Neural progenitor cell (in vitro differentiated cells): ENCODE measurements at places on chromosomes 3 and 15. TPM values are rescaled to one million over a fixed set of nuclear protein-coding genes. Genes with fewer than 3 reads are reported as not detected.
A peak's percentile ranks its signal among the peaks of the same experiment; 100 is the strongest.

- no peak for DNase-seq
Measured at GRCh38 chr15:36925653-36926426, 174.5 kb downstream of the MEIS2 start.

GRCh38 chr3:131091768-131092167, 65.1 kb downstream of the NEK11 start:
- DNase-seq, result peak; percentile 29

GRCh38 chr3:125381314-125381713, 6.2 kb upstream of the ZNF148 start:
- no peak for DNase-seq

The CX3CR1 gene
- 0.06 TPM in 1 of 2 replicates, not detected in the other for total RNA-seq

- DNase-seq, result no peak
Measured at GRCh38 chr15:101097111-101097510, 154.7 kb downstream of the CHSY1 start.

DNA sequence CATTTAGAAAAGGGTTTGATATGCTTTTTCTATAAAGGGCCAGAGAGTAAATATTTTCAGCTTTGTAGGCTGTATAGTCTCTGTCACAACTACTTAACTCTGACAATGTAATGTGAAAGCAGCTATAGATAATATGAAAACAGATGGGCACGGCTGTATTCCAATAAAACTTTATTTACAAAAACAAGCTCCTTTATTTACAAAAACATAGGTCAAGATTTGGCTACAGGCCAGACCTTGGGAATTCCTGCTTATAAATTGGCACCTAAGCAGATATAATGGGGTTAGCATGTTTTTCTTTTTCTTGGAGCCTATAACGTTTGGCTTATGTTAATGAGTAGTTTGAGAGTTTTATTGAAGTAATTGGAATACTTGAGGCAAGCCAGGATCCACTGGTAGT, 119.4 kb upstream of the CGNL1 start:
- no peak for DNase-seq

The LEKR1 gene
- 0.56 and 1.9 TPM in 2 replicates for total RNA-seq

The DOCK3 gene
- 10.7 and 11.1 TPM in 2 replicates for total RNA-seq

DNA sequence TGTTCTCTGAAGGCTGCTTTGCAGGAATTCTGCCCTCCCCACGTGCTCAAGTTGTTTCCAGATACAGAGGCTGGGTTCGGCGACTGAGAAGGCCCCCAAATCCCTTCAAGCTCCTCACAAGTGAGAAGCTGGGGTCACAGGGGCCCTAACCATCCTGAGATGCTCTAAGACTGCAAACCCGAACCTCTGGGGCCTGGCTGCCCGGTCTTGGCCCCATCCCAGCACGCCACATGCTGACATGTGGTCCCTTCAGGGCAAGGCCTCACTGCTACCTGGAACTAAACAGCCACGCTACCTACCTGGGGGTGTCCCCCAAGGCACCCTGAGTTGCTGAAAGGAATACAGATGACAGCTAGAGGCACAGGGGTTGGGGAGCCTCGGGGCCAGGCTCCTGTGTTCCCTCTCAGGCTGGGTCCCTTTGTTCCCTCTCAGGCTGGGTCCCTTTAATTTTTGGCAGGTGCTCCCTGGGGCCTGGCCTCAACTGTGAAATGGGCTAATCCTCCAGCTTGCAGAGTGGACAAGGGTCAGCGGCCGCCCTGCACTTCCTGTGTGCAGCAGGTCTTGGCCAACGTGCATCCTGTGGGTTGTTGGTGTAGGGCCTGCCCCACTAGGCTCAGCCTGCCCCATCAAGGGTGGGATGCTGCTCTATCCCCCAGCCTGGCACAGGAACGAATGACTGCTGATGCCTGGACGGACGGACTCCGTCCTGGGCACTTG, 32.5 kb downstream of the KLHL25 start:
- DNase-seq, result no peak

The SLC12A1 gene
- total RNA-seq, result 0.19 TPM in 1 of 2 replicates, not detected in the other

The SPPL2A gene
- total RNA-seq, result 27.3 and 29.5 TPM in 2 replicates

The MEX3B gene
- total RNA-seq, result 29.5 and 41.3 TPM in 2 replicates

The POTEB3 gene
- not detected in 2 replicates for total RNA-seq

The TTLL13 gene
- total RNA-seq, result 0.19 TPM in 1 of 2 replicates, not detected in the other

DNA sequence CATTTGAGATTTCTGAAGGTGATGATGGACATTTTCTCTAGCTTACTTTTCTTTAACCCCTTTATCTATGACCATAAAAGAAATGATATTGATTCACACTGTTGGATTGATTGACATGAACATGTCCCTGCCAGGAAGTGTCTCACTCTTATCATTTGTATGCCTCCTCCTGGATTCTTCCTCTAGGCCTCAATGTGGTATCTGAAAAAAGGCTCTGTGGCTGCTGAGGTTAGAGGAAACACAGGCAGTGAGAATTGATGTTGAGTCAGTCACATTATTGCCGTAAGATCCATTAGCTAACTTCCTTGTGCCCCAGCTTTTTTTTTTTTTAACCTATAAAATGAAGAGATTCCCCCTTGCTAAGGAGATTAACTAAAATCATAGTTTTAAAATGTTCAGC, 8.0 kb upstream of the THRB start:
- no peak for DNase-seq

The WNT5A gene
- total RNA-seq, result 3.3 and 5.5 TPM in 2 replicates

GRCh38 chr15:33330931-33331330, 20.2 kb downstream of the RYR3 start:
- no peak for DNase-seq

- no peak for DNase-seq
Measured at GRCh38 chr3:177610686-177611633, 413.7 kb upstream of the TBL1XR1 start.

DNA sequence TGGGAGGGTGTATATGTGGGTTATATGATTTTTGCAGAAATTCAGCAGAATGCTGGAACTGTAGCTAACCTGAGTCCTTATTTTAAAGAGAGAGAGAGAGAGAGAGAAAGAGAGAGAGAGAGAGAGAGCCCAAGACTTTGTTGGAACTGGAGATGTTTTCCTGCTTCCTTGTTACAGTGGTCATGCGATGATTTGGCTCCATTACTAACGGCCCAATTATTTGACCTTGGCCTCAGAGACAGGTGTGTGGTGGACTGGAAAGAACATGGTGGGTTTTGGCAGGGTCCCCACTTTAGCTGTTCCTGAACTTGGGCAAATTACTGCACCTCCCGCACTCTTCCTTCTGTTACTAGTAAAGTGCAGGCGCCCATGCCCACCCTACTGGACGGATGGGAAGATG, 14.8 kb upstream of the ACSBG1 start:
- DNase-seq, result no peak

DNA sequence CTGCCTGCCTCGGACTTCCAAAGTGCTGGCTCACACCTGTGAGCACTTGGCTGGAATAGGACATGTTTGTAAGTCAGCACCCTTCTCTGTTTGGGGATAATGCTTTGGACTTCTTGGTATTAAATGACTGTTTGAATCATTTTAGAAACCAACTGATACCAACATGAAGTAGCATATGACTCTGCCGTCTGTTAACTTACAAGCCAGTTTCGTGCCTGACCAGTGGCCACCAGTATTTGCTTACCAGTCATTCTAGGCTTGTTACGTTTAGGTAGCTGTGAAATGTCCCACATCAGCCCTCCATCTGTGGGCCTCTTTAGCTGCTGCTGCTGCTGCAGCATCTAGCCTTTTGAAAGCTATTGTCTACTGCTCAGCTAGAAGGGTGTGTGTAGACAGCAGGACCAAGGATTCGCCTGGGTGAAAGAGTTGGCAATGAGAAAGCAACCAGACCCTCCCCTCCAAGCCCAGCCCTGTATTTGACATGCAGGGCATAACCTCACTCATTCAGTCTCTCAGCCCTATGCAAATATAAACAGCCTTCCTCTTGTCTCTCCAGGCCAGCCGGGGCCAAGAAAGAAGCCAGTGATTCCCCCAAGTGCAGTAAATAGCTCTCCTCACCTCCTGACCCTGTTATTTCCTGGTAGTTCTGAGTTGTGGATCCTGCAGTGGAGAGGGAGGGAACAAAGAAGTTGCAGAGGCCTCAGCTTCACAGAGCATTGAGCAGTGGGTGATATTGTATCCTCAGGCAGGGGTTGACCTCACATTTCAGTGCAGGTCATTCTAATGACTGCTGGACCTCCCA, 51.0 kb downstream of the NKIRAS1 start:
- DNase-seq, result peak; percentile 59

DNA sequence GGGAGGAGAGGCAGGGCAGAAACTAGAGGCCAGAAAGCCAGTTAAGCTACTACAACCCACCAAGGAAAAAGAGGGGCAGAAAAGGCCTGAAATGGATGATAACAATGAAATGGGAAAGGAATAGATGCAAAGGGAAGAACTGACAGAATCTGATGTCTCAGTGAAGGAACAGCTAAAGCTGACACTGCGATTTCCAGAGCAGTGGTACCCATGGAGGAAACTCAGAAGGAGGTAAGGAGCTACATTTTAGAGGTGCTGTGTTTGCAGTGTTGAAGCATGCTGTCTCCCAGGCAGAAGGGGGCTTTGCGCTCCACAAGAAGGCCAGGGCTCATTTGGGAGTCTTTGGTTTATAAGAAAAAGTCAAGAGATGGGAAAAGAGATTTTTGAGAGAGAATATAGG, 38.0 kb downstream of the ZBTB38 start:
- no peak for DNase-seq

DNA sequence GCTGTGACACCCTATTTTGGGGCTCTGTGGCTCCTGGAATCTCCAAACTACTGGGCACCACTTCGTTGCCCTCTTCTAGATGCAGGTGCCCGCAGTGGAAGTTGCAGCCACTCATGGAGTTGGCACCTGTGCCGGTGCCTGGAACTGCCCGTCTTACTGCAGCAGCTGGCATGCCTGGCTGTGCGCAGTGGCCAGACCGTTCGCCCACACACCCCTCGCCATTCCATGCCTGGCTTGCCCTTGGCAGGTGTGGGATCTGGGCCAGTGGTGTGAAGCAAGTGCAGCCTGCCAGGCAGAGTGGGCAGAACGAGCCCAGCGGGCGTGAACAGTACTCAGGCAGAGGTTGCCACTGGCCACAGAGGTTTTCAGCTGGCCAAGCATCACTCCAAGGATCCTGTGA, 1286.7 kb downstream of the ROBO1 start:
- no peak for DNase-seq

The EFL1 gene
- 30.1 and 42.4 TPM in 2 replicates for total RNA-seq

DNA sequence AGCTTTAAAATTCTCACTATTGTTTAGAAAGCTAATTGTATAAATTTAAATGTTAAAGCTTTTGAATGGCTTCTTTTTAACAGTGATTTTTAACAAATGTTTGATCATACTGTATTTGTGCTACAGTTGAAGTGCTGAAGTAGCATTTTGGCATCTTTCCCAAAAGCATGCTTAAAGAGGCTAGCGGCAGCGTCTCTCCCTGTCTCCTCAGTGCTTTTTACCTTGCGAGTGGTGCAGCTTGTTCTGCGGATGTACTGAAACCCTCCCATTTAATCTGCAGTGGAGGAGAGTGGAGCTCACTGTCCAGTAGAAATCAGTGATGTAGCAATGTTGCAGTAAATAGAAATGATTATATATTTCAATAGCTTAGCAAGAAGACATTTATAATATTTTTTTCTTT, 43.7 kb downstream of the LRRC49 start:
- DNase-seq, result no peak

The CMTM8 gene
- 2.1 and 8.1 TPM in 2 replicates for total RNA-seq

GRCh38 chr3:16658925-16659793, 53.9 kb upstream of the DAZL start:
- DNase-seq, result peak; percentile 15

GRCh38 chr3:149830902-149831301, 17.9 kb downstream of the RNF13 start:
- DNase-seq, result no peak

DNA sequence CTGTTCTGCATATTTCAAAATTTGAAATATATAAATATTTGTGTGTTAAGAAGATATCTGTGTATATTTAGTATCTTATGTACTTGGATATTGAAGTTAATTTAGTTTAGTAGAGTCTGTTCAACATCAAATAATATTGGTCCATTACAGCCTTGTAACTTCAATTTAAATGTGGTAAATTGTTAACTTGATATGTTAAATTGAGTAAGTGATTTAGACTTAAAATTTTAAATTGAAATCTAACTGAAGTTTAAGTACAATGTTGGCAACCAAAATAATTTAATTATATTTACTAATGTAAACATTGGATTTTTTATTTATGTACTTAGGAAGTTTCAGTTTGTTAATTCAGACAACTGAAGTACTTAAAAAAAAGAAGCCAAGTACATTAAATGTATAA, 343.9 kb upstream of the DNAJC19 start:
- DNase-seq, result no peak

The P4HTM gene
- total RNA-seq, result 15.3 and 34.6 TPM in 2 replicates

- no peak for DNase-seq
Measured at GRCh38 chr3:139185527-139185926, 140.8 kb upstream of the PRR23C start.

- no peak for DNase-seq
Measured at GRCh38 chr3:16849795-16850194, 35.0 kb upstream of the PLCL2 start.

- DNase-seq, result no peak
Measured at GRCh38 chr3:3499012-3499562, 300.1 kb upstream of the LRRN1 start.

DNA sequence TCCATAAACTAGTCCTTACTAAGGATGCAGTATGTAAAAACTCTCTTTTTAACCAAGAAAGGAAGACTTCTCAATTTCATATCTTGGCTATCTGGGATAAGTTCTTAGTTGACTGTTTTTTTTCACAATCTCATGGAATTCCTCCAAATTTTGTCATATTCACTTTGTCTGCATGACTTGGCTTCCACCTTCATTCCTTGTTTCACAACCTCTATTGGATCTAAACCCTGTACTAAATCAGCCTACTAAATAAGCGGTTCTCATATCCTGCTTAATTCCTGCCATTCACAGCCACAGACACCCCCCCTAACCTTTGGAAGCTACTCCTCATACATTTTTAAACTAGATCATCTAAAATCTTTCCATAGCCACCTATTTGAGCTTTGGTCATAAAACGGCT, 370.6 kb upstream of the NAALADL2 start:
- DNase-seq, result no peak

DNA sequence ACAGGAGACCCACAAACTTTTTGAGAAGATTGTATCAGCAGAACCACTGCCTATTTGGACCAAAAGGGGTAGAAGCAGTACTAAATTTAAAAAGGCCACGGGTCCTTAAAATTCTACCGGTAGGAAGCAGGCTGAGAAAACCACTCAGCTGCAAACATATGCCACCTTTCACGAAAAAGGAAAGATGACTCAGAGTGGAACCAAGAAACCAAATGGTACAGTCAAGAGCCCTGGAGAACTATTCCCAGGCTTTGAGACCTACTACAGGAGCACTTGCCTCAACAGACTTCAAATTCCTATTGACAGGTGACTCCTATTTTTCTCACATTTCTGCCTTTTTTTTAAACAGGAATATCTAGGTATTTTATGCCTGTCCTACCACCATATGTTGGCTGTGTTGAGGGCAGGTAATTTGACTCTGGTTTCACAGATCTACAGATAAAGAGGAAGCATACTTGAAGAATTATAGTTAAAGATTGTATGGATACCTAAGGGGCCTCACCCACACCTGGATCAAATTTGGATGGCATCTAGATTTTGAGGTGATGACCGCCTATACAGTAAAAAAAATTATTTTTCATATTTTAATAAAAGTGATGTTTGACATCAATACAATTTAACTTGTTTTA, 10.1 kb downstream of the GOLIM4 start:
- DNase-seq, result no peak

- DNase-seq, result no peak
Measured at GRCh38 chr3:94990952-94991705, 928.3 kb downstream of the NSUN3 start.

GRCh38 chr3:108060331-108060730, 30.5 kb downstream of the CD47 start:
- DNase-seq, result no peak

- no peak for DNase-seq
Measured at GRCh38 chr3:133512416-133513089, 60.9 kb upstream of the CDV3 start.

The HTR3C gene
- not detected in 2 replicates for total RNA-seq

The EIF4E3 gene
- 6.3 and 18.2 TPM in 2 replicates for total RNA-seq
